SK-N-DZ (cell line): ENCODE measurements at places on chromosomes 2 and 18.

DNA sequence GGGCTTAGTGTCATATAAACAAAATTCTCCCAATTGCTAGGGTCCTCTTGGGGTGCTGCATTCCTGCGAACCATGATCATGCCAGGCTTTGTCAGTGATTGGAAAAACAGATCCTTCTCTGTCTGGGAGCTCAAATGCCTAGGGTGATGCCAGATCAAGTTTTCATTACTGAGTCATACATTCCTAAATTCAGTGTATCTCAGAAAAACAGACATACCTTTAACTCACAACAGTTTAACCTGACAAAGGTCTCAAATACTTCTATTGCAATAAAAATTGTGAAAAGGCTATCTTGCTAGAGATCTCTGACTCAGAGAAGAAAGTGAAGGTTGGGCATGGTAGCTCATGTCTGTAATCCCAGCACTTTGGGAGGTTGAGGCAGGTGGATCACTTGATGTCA lies 86.9 kb downstream of the SH3YL1 start:
- DNase-seq = no peak

- DNase-seq = no peak
Observed at GRCh38 chr2:238259061-238260020, 19.5 kb upstream of the HES6 start.

- DNase-seq = no peak
Observed at GRCh38 chr2:203543898-203544328, 8.8 kb upstream of the RAPH1 start.

GRCh38 chr2:51994123-51994763 lies 962.3 kb upstream of the NRXN1 start:
- DNase-seq = no peak

DNA sequence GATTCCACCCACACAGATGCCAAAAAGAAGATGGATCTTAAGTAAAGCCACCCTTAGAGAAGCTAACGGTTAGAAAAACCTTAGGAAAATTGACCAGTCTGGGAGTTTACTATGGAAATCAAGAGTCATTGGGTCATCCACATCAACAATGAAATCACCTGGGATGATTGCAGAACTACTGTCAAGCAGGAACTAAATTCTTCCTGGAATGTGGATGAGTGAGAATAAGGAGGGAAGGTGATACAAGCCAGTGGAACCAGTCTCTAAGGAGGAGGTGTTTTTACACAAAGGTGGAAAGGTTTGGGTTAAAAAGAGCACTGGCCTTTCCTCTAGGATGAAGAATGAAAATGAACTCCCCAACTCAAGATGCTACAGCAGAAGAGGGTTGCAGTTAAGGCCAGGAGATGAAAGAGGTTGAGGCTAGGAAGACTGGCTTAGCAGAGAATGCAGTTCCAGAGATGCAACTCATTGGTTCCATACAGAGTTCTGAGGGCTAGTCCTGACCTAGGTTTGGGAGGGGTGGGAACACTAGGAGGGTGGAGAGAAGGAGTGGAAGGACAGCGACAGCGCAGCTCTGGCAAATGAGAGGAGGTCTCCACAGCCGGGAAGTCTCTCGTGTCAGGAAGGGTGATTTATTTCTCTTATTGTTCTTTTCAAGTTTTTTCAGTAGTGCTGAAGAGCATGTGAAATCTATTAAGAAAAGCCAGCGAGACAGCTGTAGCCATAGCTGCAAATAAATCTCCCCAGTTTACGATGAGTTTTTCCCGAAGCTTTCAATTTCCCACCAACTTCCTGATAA lies 27.7 kb upstream of the KDM3A start:
- DNase-seq = no peak

GRCh38 chr2:72263776-72264060 lies 116.1 kb upstream of the CYP26B1 start:
- no peak for DNase-seq

DNA sequence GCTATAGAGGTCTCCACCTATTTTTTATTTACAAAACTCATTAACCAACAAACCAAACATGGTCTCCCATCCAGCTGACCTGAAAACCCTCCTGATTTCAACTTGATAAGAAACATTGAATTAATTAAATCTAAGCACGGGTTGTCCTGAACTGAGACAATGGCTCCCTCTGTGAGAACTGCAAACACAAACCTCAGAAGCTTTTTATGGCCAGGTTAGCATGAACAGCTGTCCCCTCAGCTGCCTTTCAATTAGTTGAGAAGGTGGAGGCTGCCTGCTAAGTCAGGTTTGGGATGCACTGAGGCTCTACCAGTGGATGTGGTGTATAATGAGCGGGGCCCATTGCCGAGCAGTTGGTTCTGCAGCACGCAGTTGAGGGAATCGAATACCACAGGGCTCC lies 258.5 kb upstream of the DDX18 start:
- DNase-seq = no peak

- DNase-seq = no peak
Observed at GRCh38 chr2:219697811-219698747, 70.6 kb downstream of the SLC4A3 start.

GRCh38 chr18:23835506-23835905 lies 146.3 kb downstream of the LAMA3 start:
- DNase-seq = no peak

DNA sequence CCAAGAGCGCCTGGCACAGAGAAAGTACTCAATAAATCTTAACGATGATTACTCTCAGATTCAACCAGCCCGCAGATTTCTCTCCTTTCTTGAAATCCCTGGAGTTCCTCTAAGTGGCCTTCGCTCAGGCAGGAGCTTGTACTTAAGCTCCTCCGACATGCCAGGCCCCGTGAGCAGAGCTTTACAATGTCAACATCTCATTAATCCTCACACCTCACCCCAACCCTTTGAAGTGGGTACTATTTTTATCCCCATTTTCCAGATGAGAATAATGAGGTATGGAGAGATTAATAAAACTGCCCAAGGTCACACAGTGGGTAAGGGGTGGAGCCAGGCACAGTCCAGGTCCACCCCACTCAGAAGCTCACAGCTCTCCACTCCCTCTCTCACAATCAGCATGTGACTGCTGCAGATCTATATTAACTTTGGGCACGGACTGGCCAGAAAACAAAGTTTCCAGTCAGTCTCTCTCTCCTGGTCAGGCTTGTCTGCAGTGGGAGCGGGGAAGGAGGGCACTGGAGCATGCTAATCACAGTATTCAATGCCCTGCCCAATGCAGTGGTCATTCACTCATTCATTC lies 18.0 kb downstream of the DNMT3A start:
- DNase-seq = no peak

DNA sequence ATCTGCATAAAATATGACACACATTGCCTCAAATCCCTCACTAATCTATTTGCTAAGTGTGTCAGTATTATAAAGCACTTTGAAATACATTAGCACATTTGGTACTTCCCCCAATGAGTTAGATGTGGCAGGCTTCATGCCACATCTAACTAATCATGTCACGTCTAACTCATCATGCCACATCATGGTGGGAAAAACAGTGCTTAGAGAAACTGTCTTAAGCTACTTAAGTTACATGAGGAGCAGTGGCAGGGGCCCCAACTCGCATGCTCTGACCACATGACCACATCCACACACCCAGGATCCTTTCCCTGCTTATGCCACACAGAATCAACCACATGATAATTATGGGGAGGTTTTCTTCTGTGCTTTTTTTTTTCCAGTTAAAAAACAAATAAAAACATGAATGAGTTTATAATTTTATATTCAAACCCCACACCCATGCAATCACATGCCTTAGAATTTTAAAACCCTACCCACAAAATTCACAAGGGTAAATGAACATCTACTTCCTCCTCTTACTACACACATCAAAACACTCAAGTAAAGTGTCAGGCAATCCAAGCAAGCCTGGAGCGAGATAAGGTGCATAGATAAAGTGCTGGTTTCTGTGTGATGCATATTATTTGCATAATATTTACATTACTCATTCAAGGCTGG lies 1.6 kb downstream of the ABCA12 start:
- no peak for DNase-seq

DNA sequence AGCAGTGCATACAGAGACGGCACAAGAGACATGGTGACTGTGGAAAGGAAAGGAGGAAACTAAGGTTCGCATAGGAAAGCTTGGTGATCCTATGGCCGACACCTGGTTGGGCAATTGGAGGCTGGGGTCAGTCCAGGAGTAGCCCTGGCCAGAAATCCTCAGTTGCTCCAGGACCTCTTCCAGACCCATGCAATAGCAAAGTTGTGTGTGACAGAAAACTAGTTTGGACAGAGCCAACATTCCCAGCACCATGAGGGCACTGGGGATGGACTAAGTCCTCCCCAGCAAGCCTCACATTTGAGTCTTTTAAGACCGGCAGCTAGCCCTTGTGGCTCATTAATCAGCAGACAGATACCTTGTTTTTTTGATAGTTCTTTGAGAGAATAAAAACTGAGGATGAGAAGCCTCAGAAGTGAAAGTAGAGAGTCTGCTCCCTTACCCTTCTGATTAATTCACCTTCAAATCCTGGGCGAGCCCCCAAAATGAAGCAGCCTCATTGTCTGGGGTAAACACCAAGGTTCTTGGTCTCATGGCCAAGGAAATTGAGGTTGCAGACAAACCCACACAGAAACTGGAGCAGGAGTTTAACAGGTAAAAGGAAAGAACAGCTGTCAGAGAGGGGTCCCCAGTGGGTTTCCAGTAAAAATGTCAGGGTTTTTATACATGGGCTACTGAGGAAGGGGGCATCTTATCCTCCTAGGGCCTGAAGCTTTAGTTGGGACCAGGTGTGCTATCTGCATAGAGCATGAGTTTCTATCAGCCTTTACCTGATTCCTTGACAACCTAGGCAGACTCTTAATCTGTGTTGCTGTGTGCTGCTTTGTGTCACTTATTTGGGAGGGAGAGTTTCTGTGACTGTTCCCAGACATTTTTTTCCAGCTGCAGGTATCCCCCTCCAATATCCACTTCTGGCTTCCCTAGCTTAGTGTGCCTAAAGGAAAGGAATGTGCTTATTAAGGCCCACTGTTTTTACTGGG lies 39.1 kb downstream of the STK17B start:
- DNase-seq = peak; percentile 6

DNA sequence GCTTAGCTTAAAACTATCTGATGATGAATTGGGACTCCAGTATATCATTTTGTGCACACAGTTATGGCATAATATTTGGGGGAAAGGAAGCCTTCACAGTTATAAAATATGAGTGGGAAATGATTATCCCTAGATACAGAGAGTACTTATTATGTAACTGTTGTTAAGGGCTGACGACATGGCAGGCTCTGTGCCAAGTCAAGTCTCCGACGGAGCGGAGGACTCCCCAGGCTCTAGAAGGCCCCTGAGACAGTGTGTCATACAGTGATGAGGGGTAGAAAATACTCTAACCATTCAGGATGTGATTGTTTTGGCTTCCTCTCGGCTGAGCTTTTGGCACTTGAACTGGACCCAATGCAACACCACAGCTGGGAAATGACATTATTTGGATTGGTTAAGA lies 211.8 kb downstream of the SLC8A1 start:
- DNase-seq = no peak

DNA sequence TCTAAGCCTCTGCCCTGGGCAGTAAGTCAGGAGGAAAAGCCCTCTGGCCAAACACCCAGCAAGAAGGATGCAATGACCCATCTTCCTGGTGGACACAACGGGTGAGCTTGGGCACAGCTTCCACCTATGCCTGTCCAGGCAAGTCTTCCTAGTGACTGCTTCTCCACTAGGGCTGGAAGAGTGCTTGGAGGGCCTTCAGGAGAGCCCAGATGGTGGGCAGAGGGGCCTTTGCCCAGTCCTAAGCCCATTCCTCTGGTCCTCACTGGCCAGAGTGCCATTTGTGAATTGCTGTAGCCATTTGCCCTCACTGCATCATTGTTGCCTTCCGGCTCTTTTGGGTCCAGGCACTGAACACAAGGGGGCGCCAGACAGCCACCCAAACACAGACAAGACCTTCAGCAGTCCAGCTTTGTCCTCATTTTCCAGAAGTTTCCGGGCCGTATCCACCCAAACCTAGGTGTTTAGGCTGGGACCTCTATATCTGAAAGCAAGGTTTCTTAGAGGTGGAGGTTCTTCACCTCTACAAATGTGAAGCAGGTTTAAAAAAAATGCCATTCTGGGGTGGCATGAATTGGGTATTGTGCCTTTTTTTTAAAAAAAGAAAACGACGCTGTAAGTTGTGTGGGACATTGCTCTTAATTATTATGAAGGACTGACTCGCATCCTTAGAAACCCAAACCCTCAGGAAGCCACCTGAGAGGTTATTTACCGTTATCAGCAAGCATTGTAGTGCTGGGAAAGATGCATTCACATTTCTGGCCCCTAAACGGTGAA lies 29.5 kb downstream of the PAX8 start:
- peak; percentile 45 for DNase-seq

- no peak for DNase-seq
Observed at GRCh38 chr2:69221960-69222751, 164.9 kb downstream of the GFPT1 start.

- no peak for DNase-seq
Observed at GRCh38 chr2:224838335-224838734, 122.2 kb upstream of the CCDC195 start.

GRCh38 chr2:20868377-20868776 lies 45.5 kb upstream of the LDAH start:
- DNase-seq = no peak

GRCh38 chr2:74101574-74102300 lies 46.0 kb downstream of the BOLA3 start:
- DNase-seq = no peak

GRCh38 chr2:29694741-29695140 lies 226.6 kb downstream of the ALK start:
- no peak for DNase-seq

GRCh38 chr18:28715206-28715605 lies 538.3 kb upstream of the CDH2 start:
- DNase-seq = no peak

DNA sequence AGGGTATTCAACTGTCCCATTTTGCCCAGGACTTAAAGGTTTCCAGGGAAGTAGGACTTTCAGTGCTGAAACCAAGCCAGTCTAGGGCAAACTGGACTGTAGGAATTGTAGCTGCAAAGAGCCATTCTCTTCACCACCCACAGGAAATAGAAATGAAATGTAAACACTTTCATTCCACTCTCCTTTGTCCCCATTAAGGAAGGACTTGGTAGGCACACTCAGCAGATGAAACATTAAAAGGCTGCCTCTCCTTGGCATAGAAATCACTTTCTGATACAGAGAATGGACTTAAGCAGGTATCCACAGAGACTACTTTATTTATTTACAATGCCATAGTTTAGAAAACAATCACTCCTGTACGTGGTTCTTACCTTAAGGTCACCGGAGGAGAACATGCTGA lies 102.9 kb upstream of the CCDC195 start:
- no peak for DNase-seq

GRCh38 chr2:19860022-19860421 lies 41.8 kb downstream of the TTC32 start:
- DNase-seq = no peak

DNA sequence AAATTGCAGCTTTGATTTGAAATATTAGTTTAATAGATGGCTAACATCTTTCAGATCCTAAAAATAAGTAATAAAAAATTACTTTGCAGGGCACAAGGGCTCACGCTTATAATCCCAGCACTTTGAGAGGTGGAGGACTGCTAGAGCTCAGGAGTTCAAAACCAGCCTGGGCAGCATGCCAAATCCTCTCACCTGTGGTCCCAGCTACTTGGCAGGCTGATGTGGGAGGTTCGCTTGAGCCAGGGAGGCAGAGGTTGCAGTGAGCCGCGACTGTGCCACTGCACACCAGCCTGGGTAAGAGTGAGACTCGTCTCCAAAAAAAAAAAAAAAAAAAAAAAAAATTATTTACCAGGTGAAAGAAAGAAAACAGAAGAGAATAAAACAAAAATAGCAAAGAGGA lies 449.8 kb downstream of the NRXN1 start:
- no peak for DNase-seq
